ENCODE measurements at places on chromosomes 7 and 10.

- DNase-seq, result no peak
Observed at GRCh38 chr10:99667108-99667751, 7.9 kb downstream of the ENTPD7 start.

- no peak for DNase-seq
Observed at GRCh38 chr7:17746020-17746530, 194.2 kb downstream of the SNX13 start.

DNA sequence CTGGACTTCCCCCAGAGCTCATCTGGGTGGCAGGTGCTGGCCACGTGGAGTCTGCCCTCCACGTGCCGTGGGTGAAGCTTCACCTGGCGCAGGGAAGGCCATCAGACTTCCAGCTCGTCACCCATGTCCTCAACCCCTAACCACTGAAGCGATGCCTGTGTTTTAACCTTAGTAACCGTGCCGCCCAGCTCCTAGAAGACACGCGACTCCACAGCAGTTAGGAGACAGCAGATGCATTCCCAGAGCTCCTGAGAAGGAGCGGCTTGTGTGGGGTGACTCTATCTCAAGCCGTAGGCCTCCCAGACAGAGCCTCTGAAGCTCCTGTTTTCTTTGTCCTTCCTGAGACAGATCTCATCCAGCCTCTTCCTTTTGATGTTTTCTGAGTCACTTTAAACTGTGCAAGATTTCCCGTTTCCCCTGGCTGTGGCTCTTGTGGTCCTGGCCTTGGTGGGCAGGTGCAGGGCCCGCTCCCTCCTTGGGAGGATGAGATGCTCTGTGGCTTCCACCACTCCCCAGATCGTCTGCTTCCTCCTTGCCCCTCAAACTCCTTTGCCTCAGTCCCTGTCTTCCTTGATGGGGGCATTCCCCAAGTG, 41.4 kb upstream of the AP5Z1 start:
- DNase-seq, result no peak

DNA sequence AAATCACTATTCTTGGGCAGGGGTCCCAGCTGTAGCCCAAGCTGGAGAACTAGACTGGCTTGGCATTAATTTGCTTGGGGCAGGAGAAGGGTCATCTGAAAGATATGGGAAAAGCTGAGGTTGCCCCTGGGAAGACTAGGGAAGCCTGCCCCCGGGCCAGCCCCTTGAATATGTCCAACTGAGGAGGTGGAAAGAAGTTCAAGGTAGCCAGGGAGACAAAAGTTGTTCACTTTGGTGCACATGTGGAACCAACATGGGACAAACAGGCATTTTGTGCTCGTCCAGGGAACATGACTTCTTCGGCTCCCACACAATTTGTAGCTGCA, 1.4 kb upstream of the LRRC61 start:
- DNase-seq, result no peak

DNA sequence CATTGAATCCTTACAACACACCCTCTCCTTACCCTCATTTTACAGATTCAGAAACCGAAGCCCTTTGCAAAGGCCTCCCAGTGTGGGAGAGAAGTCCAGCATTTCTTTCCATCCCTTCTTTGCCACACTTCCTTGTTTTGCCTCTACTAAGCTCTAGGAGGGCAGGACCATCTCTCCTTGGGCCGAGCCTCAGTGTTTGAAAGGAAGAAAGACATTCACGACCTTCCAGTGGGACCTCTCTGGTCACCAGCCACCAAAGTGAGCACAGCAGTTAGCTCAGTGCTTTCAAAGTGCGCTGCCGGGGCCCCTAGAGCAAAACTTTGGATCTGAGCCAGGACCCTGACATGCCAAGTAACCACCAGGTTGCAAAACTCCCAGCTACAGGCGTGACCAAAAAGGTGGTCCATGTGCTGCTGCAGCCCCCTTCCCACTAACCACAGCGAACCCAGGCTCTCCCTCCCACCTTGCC, 12.4 kb downstream of the CTBP2 start:
- DNase-seq, result no peak

DNA sequence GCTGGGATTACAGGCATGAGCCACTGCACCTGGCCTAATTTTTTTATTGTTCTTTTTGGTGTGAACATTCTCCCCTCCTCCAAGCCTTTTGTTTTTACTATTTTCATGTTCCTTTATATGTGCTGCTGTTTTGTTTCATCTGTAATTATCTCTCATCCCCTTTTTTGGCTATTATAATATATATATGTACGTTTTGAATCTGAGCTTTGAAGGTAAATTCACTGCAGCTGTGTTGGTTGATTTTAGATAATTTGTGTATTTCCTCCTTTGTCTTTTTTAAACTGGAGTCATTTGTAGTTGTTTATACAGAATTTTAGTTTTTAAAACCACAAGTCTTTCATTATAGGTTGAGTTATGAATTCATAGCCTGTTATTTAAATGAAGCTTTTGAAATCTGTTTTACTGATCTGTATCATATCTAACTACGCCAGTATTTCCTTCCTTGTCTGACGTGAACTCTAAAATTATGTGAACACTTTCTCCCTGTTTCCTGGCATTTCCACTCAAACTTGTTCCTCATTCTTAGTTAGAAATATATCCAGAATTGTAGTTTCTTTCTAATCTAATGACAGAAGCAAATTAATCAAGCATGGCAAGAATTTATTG, 54.9 kb downstream of the PTEN start:
- DNase-seq, result no peak

DNA sequence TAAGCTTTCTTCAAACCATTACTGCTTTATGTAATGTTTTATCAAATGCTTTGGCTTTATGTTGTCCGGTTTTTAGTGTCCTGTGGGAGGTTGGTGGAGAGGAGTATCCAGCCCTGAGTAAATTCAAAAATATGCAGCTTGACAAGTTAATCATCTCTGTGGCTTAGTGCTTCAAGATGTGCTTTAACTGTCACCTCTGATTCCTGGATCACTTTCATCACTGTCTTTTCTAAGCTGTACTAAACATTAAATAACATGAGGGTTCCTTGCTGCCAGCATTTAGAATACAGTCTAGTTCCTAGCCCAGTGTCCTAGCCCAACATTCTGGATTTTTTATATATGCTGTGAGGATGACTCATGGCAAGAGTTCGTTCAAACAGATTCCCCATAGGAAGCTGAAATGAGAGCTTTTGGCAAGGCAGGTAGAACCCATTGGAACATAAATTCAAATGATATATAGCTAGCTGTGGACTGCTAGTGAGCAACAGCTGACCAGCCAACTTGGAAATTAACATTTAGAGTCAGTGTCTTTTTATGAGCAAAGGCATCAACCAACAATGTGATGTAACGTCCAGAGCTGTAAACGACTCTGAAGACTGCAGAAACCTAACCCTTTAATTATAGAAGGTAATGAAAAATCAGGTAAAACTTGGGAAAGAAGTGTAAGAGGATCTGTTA, 80.6 kb upstream of the OIT3 start:
- no peak for DNase-seq

DNA sequence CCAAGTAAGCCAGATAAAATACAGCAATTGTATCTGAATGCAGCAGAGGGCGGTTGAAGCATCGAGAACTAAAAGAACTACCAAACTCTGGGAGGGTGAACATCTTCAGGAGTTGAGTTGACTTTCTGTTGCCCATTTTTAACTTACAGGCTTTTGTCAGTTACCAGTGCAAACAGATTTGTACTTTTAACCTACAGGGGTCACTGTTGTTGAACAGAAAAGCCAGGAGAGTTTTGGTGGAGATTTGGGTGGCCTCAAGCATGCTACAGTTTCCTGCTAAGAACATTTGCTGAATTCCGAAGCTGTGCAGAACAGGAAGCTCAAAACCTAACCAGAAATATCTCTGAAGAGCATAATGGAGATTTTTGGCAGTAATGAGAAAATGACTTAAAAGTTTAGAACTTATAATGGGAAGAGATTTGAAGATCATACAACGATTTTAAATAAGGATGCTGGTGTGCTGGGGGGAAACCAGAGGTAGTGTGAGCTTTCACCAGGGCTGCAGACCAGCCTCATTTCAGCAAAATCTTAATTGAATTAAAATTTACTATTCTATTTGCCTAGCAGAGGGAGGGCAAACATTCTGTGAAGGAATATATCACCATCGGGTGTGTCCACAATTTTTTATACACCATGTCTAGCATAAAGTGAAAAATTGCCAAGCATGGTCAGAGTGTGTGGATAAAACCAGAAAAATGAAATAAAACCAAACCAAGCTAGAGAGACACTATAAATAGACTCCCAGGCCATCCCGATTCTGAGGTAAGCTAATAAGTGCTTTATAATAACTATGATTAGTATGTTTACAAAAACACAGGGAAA, 208.6 kb upstream of the CCDC6 start:
- DNase-seq, result no peak

DNA sequence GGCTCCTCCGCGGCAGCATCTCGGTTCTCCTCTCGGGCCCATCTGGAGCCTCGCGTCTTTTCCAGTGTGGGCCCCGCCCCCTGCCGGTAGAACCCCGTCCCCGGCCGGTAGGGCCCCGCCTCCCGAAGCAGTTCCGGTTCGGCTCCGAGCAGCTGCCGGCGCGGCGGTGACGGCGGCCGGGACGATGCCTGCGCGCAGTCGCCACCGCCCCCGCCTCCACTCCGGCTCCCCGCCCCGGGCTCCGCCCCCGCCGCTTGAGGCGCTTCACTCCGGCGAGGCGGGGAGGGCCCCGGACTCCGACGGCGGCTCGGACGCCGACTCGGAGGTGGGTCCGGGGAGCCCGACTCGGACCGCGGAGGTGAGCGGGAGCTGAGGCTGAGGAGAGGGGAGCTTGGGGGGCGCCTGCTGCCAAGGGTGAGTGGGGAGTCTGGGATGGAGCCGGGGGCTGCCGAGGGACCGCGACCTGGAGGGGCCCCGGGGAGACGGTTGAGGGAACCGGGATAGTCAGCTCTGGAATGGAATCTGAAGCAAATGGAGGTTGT, at the start of gene SAMD8:
TSS of gene SAMD8 (plus strand) at position 292 of the 542 bp plus-strand sequence. CDS start 38,873 bp downstream, outside the sequence.
- peak; percentile 95 for DNase-seq

DNA sequence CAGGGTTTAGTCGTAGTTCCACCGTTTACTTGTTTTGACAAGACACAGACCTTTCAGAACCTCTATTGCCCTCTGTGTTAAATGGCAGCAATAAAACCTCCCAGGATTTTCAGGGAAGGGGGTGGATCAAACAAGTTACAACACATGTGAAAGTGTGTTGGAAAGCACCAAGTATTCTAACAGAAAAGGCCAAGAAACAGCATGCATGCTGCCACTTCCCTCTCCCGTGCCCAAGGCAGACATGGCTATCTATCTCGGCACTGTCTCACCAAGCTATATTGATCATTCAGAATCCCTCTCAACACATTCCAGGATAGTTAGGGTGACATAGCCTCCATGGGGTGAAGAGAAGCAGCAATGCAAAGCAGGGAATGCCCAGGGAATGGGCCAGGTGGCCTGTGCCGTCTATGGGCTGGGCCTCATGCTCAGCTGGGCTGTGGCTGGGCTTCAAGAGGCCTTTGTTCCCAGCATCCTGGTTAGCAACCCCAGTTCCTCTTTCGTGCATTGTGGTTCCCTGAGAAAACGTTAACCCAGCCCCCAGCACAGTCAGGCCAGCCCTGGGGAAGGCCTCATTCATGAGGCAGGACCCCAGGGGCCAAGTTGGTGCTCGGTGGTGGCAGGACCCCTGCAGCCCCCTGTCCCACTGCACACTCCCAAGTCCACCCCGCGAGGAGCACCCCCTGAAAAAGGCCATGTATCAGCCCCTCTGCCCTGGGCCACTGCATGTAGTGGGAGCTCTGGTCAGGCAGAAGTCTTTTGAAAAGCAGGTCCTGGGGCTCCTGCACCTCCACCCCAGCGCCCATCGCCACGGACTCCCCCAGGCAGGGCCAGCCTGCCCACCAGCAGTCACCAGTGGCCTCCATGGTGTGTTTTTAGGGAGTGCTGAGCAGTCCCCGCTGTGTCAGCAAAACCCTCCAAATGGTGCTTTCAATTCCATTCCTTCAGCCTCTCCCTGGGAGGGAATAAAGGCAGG, 25.5 kb downstream of the VSIR start:
- DNase-seq, result no peak

DNA sequence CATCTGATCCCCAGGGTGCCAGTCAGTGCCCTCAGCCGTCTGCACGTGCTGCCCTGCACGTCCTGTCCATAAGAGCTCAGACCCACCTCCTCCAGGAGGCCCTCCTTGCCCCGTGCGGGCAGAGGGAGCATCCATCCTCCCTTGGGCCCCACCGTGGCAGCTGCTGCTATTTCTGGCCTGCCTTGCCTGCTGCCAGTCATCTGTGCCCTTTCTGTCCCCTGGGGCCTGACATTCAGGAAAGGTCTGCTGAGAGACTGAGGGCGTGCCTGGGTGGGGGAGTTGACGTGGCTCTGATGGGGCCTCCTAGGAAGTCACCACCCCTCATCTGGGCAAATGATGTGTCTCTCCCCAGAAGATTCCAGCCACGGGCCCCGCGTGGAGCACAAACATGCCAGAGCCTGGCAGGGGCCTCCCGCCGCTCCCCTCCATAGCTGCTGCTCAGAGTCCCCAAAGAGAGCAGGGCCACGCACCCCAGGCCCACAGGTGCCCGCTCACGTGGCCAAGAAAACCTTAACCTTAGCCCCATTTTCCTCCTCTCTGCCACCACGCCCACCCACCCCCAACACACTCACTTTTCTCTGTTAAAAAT, 21.8 kb downstream of the DPYSL4 start:
- DNase-seq, result no peak

- DNase-seq, result no peak
Observed at GRCh38 chr7:96246919-96247318, 75.0 kb downstream of the SLC25A13 start.

GRCh38 chr7:2687881-2688318, at the start of gene AMZ1:
TSS of gene AMZ1 (plus strand) at chr7:2688202. CDS start at chr7:2700452, 12,250 bp downstream.
- DNase-seq, result no peak

DNA sequence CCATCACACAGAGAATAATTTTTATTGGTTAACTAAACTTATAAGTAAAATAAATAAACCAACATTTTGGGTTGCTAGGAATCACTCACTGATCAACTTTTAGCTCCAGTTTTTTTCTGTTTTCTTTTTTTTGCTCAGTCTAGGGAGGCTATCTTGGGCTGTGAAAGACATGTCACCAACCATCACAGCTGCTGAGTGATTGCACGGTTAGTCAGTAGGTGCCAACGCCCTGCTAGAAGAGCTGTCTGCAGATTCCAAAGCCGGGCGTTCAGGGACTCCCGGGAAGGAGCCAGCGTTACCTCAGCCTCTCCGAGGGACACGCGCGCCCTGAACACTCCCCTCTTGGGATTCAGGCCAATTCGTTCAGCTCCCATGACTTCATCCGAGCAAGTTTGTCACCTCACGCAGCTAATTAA, 604 bp upstream of the STAM start:
- no peak for DNase-seq

DNA sequence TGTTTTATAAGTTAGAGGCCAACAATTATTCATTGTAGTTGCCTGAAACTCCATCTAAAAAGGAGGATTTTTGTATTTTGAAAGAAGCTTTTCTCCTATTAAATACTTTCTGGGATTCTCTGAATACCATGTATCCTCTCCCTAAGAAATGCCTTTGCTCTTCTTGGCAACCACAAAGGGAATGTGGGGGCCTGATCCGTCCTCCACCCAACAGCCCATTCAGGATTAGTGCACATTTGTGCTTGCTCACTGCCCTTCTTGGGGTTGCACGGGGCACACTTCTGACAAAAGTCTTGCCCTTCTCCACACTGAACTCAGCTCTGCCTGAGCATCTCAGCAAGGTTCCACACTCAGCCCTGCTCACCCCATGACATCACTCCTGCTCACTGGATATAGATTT, 194.2 kb downstream of the SLC25A13 start:
- DNase-seq, result no peak
